H1 (cell line): ENCODE measurements at places on chromosomes 3 and 15. TPM values are rescaled to one million over a fixed set of nuclear protein-coding genes. Genes with fewer than 3 reads are reported as not detected.

DNA sequence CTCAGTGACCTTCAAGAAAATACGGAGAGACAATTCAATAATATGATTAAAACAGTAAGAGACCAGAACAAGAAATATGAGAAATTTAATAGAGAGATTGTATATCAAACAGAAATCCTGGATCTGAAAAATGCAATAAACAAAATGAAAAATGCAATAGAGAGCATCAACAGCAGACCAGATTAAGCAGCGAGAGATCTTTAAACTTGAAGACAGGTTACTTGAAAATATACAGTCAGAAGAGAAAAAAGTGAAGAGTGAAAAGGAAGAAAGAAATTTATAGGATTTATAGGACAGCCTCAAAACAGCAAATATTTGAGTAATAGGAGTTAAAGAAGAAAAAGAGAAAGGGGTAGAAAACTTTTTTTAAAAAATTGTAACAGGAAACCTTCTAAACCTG lies 813.9 kb upstream of the GRM7 start:
- no peak for DNase-seq

DNA sequence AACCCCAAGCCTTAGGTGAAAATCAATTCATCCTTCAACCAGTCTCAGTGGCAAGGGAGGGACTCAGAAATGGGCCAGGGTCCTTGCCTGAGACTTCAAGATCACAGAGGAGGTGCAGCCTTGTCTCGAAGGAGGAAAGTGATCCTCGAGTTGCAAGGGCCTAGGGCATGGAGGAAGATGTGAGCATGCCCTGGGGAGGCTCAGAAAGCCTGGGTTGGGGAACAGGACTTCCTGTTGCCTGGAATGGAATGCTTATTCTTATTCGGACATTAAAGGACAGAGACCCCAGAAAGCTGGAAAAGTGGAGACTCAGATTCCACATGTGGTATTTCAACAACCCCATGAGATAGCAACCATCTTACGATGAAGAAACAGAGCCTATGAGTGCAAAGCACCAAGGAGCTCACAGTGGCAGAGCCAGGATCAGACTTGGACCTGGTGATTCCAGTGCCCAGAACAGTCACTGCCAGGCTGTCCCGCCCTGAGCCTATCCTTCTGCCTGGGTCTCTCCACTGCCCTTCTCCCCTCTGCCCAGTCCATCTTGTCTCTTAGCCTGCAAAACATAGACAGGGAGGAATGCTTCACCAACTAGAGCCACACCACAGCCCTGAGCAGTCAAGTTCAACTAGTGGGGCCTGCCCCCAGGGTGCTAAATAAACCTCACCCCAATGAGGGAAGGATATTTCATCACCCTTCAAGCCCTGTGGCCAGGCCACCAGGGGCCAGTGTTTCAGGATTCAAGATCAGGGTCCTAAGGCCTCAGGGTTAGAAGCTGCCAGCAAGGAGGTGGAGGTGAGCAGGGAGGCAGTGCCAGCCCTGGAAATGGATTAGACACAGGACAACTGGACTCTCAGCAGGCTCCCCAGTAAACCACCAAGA lies 21.9 kb downstream of the DAPK2 start:
- no peak for DNase-seq

The GRIP2 gene
- 6.4 and 6.9 TPM in 2 replicates for total RNA-seq

The MOBP gene
- total RNA-seq = 0.10 and 0.50 TPM in 2 replicates

- DNase-seq = no peak
These were observed 45.9 kb downstream of the P3H2 start for GRCh38 chr3:190074817-190075216.

- DNase-seq = no peak
These were observed 385.8 kb downstream of the TBC1D5 start for GRCh38 chr3:17356585-17356984.

DNA sequence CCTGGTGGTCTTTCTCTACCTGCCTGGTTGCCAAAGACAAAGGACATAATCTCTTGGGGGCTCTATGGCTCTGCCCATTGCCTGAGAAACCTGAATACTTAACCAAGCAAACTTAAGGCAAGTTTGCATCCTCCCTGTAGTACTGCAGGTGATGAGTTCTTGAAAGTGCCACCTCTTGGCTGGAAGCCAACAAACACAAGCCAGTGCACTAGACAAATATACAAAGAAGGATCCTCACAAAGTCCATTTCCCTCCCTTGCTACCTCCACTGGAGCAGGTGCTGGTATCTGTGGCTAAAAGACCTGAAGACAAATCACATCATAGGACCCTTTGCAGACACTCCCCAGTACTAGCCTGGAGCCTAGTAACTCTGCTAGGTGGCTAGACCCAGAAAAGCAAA lies 772.3 kb downstream of the SI start:
- no peak for DNase-seq

DNA sequence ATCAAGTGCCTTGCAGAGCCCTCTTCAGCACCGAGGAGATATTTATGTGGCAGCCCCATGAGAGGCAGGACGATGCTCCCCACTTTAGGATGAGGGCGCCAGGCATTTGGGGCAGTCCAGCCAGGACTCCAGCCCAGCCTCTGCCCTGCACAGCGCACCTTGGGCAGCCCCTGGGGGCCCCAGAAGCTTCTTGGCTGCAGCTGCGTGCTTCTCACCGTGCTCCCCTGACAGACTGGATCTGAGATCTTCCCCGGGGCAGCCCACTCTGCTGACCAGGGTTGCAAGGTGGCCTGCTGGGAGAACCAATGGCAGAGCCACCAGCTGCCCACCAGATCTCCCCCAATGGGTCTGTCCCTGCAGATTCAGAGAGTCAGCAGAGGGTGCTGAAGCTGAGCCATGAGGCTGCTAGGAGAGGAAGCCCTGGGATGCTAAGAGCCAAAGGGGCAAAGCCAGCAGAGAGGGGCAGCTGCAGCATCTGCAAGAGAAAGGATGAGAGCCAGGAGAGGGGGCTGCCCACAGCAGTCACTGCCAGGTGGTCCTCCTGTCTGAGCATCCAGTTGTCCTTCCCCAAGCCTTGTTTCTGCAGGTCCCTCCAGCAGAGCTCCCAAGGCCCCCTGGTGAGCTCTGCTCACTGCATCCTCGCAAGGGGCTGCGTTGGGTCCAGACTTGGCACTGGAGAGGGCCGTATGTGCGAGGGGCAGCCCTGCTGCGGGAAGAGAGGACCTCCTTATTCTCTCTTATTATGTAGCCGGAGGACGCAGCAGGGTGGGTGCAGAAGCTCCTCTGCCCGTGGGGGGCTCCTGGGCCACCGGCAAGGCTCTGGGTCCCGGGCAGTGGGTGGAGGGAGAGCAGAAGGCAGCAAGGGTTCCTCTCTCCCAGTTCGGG lies 14.7 kb upstream of the KLF13 start:
- no peak for DNase-seq

- no peak for DNase-seq
These were observed 102.8 kb upstream of the CLDN18 start for GRCh38 chr3:137906985-137907649.
